ENCODE measurements at places on chromosomes 7 and 10.

GRCh38 chr7:97001656-97002554, 3.4 kb upstream of the DLX6 start:
- DNase-seq: no peak

GRCh38 chr7:28703037-28703765, 254.9 kb downstream of the TRIL start:
- DNase-seq: no peak

DNA sequence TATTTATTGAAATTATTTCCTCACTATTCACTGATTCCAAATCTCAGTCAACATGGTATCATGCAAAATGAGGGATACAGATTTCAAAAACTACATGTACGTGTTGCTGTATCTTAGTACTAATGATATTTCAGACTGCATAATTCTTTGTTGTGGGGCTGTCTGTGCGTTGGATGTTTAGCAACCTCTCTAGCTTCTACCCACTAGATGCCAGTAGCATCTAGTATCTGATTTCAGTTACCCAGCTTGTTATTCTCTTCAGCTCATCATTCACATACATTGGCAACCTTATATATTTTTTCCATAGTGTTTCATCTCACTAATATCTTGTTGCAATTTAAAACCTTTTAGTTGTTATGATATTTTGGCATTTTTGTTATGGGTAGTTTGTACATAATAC, 22.5 kb upstream of the WASL start:
- no peak for DNase-seq

GRCh38 chr7:28942168-28942567, 16.0 kb downstream of the TRIL start:
- DNase-seq: no peak

- no peak for DNase-seq
Measured at GRCh38 chr10:22317076-22317370, 835 bp downstream of the COMMD3 start.

- DNase-seq: no peak
Measured at GRCh38 chr7:100865372-100865911, 1.7 kb upstream of the TRIP6 start.

Data from iPS DF 19.7 (cell line).